ENCODE measurements at places on chromosomes 6 and 20. TPM values are rescaled to one million over a fixed set of nuclear protein-coding genes. Genes with fewer than 3 reads are reported as not detected.
A peak's percentile ranks its signal among the peaks of the same experiment; 100 is the strongest.

Gene CST5
- total RNA-seq: not detected

Gene REM1
- total RNA-seq: 0.57 TPM

Gene HRH3
- not detected for total RNA-seq

Gene RSPO3
- 1.4 TPM for total RNA-seq

Gene CLDN20
- total RNA-seq: not detected

Gene ARID1B
- total RNA-seq: 137 TPM

Gene LY6G6D
- not detected for total RNA-seq

Gene SOX18
- total RNA-seq: 8.7 TPM

Gene RIMS4
- 0.64 TPM for total RNA-seq

DNA sequence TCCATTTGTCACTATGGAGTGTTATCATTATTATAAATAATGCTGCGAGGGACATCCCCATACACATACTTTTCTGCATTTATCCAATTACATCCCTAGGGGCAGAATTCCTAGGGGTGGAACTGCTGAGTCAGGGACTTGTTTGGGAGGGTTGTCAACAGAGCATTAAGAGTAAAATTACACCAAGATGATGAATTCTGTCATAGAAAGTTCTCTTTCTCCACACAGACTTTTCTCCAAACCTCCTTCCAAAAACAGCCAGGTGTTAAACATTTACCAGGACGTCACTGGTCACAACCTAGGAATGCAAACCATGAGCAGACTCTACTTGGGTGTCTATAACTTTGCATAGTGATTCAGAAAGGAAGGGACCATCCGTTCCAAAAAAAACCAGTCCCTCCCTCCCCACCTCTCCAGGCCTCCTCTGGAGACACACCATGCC is 95.5 kb downstream of the PRND start:
- no peak for DNase-seq
- H3K4me1 ChIP-seq: peaks cover 44% of the 10 kb centered on the region
- H3K36me3 ChIP-seq: no peaks in the 10 kb centered on the region
- peaks cover 7% of the 10 kb centered on the region for H3K27me3 ChIP-seq
- no peak overlapping the region for H3K4me3 ChIP-seq

- peak overlapping the region; percentile 23 for H3K4me3 ChIP-seq
- no peaks in the 10 kb centered on the region for H3K27me3 ChIP-seq
- H3K4me1 ChIP-seq: peaks cover 3% of the 10 kb centered on the region
- no peaks in the 10 kb centered on the region for H3K36me3 ChIP-seq
- no peak for DNase-seq
Observed at GRCh38 chr20:63819224-63819921, 11.7 kb downstream of the ZBTB46 start.

- H3K27me3 ChIP-seq: no peaks in the 10 kb centered on the region
- H3K27ac ChIP-seq: no peak overlapping the region
- no peaks in the 10 kb centered on the region for H3K4me1 ChIP-seq
- peaks cover 25% of the 10 kb centered on the region for H3K36me3 ChIP-seq
- H3K4me3 ChIP-seq: no peak overlapping the region
- no peak for DNase-seq
Observed at GRCh38 chr20:52083627-52084232, 107.8 kb downstream of the ZFP64 start.

DNA sequence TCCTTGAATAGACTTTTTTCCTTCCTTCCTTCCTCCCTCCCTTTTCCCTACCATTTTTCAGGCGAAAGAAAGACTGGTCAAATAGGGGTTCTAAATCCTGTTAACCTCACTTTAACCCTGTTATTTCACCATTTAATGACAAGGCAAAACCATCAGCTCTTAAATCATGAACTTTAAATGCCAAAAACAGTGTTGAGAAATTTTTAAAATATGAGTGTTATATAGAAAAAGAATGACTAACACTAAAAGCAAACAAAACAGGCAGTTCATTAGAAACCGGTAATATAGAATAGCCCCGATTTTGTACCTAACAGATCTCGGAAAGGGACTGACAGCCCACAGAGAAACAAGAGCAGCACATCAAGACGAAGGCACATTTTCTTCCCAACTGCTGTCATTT is 57.4 kb upstream of the CEP85L start:
- H3K27ac ChIP-seq: peak overlapping the region; percentile 42
- H3K4me3 ChIP-seq: peak overlapping the region; percentile 23
- no peaks in the 10 kb centered on the region for H3K36me3 ChIP-seq

DNA sequence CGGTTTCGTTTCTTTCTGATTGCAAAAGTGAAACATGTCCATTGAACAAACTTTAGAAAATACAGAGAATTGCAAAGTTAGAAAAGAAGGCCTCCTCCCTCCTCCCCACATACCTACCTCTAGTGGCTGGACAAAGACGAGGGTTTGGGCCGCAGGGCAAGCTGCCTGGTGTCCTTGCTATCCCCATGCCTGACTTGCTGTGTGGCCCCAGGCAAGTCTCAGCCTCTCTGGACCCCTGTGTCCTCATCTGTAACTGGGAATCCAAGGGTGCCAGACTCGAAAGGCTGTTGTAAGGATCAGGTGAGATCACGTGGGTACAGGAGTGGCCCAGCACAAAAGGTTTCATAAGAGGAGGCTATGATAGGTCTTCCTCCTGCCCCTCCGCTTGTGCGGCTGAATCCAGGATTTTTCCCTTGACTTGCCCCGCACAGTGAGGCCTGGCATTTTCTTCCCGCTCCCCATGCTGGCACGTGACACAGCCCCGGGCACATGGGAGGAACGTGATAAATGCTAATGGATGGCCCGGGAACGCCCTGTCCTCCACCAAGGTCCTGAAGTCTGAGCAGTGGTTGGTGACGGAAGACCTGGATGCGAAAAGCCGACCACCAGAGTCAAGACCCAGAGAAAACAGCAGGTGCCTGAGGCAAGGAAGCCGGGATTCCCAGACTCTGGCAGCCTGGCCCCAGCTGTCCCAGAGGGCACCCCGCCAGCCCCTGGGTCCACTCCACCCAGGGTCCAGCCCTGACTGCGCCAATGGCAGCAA is 55.8 kb downstream of the UBE2V1 start:
- H3K4me3 ChIP-seq: no peak overlapping the region
- no peaks in the 10 kb centered on the region for H3K27me3 ChIP-seq
- peaks cover 30% of the 10 kb centered on the region for H3K4me1 ChIP-seq
- no peaks in the 10 kb centered on the region for H3K36me3 ChIP-seq
- no peak overlapping the region for H3K27ac ChIP-seq

DNA sequence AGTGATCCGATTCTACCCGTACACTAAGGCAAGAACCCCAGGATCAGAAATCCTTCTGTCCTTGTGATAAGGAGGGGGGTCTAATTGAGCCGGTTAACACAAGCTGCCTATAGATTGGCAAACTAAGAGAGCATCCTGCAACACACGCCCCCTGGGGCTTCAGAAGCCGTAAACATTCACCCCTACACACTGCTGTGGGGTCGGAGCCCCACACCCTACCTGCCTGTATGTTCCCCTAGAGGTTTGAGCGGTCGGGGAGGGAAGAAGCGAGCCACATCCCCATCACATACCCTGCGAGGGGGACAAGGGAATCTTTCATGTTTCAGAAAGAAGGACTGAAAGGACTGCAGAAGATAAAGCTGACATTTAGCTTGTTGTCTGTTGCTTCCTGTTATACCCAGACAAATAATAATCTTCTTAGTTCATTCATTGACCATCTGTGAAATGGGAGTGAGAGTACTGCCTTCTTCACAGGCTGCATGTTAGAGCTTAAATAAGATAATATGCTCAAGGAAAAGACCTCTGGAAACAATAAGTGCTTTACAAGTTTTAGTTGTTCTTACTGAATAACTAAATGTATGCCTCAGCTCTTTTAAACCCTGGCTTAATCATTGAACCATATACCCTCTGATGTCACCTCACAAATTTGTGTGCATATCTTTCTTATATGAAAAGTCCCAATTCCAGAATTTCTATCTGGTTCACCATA is 74.2 kb upstream of the RNF217 start:
- no peaks in the 10 kb centered on the region for H3K36me3 ChIP-seq
- no peak for DNase-seq
- no peak overlapping the region for H3K27ac ChIP-seq
- H3K4me1 ChIP-seq: peaks cover 6% of the 10 kb centered on the region
- H3K4me3 ChIP-seq: no peak overlapping the region

GRCh38 chr20:52420805-52421204 is 229.2 kb upstream of the ZFP64 start:
- H3K27me3 ChIP-seq: no peaks in the 10 kb centered on the region
- H3K4me1 ChIP-seq: no peaks in the 10 kb centered on the region
- no peak overlapping the region for H3K27ac ChIP-seq
- no peak for DNase-seq

DNA sequence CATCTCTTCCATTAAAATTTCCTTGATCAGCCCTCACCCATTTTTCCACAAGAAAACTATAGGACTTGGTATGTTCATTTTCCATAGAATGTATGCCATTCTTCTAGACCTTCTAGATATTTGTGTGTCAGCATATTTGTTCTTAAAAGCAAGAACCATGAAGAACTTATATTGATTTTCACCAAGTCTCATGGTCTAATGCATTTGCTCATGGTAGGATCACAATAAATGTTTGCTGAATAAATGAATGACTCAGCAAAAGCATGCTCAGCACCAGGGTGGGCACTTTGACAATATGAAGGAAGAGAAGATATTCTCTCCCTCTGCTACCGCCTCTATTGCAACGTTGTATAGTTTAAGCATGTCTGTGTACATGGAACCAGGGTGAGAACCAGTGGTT is 805.5 kb upstream of the SLC35B3 start:
- no peaks in the 10 kb centered on the region for H3K27me3 ChIP-seq
- no peak overlapping the region for H3K27ac ChIP-seq
- no peaks in the 10 kb centered on the region for H3K36me3 ChIP-seq
- H3K4me1 ChIP-seq: no peaks in the 10 kb centered on the region
- DNase-seq: no peak

DNA sequence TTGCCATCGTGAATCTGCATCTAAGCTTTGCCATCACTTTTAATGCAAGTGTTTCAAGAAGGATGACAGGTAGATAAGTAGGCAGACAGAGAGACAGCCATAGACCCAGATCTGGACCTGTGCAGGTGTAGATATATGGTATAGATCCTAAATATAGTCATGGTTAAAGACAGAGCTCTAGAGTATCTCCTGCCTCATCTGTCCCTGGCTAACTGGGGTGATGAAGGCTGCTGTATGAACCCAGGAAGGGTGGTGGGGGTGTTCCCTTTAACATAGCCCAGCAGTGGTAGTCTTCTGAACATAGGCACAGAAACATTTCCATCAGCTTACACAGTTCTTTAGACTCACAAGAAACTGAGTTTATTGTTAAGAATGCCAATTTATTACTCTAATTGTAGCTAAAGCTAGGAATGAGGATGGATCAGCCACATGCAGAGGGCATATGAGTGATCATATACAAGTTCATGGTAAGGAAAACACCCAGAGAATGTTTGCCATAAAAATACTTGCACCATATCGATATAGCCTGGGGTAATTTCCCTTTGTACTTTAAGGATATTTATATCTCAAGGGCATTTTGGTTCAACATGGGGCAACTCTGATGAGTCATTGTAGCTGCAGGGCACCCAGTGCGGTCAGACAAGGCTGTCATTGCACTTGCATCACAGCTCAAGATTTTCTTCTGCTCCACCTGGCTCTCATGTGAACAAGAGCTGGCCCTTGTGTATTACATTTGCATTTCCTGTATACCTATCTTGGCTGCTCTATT is 587.2 kb downstream of the EPM2A start:
- no peak overlapping the region for H3K27ac ChIP-seq
- DNase-seq: no peak
- no peaks in the 10 kb centered on the region for H3K27me3 ChIP-seq
- H3K4me1 ChIP-seq: no peaks in the 10 kb centered on the region
- H3K36me3 ChIP-seq: no peaks in the 10 kb centered on the region

- H3K36me3 ChIP-seq: no peaks in the 10 kb centered on the region
- peaks cover 18% of the 10 kb centered on the region for H3K27me3 ChIP-seq
- H3K4me3 ChIP-seq: no peak overlapping the region
Observed at GRCh38 chr6:39254999-39255535, 25.8 kb upstream of the KCNK5 start.

- no peak overlapping the region for H3K4me3 ChIP-seq
- no peak overlapping the region for H3K27ac ChIP-seq
- H3K36me3 ChIP-seq: no peaks in the 10 kb centered on the region
- no peaks in the 10 kb centered on the region for H3K4me1 ChIP-seq
Observed at GRCh38 chr6:150567380-150567779, 32.3 kb upstream of the PLEKHG1 start.

DNA sequence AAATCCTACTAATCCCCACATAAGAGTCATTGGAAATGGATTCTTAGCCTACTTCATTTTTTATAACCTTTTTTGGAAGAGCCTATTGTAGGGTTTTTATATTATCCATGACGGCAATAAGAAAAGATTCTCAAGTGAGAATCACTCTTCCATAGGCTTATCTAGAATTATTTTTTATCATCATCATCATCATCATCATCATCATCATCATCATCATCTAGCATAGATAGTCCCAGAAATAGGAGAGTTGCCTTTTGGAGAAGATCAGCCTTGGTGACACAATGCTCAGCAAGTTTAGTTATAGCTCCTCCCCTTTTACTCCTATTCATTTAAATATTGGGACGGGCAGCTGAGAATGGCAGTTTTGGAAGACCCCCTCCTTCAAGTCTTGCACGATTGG is 359.1 kb upstream of the SLC35B3 start:
- H3K4me1 ChIP-seq: no peaks in the 10 kb centered on the region
- H3K4me3 ChIP-seq: no peak overlapping the region
- H3K27me3 ChIP-seq: no peaks in the 10 kb centered on the region
- no peak overlapping the region for H3K27ac ChIP-seq

DNA sequence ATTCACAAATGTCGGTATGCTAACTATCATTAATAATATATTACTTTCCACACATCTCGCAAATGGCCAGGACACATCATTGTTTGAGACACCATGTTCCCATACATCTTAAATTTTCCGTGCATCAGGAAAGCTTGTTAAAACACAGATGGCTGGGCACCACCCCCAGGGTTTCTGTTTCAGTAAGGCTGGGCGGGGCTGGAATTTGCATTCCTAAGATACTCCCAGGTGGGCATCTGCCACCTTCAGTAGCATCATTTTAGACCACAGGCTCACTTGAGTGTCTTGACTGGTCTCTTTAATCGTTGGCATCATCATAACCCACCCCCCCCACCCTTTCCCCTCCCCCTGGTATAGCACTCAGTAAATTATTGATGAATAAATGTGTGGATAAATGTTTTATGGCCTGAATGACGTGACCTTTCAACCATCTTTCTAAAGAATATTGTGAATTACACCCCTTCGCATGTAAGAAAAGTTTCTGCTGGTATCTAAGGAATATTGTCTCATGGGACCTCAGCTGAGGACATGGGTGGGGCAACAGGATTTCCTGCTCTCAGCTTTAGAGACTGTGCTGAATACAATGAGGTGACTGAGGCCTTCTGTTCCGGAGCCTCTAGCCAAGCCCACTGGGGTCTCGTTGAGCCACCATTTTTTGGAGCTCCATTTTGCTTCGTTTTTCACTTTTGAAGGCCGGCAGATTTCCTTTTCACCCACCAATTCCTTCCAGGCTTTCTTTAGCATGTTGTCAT is 124.1 kb upstream of the NEDD9 start:
- H3K27me3 ChIP-seq: no peaks in the 10 kb centered on the region
- no peak overlapping the region for H3K4me3 ChIP-seq
- no peaks in the 10 kb centered on the region for H3K36me3 ChIP-seq
- DNase-seq: no peak
- peak overlapping the region; percentile 81 for H3K27ac ChIP-seq

- no peak overlapping the region for H3K4me3 ChIP-seq
- H3K4me1 ChIP-seq: peaks cover 4% of the 10 kb centered on the region
- no peak overlapping the region for H3K27ac ChIP-seq
- DNase-seq: peak; percentile 28
Observed at GRCh38 chr6:43983632-43984031, 143.6 kb downstream of the MRPL14 start.
